ENCODE measurements at places on chromosomes 5 and 9.

DNA sequence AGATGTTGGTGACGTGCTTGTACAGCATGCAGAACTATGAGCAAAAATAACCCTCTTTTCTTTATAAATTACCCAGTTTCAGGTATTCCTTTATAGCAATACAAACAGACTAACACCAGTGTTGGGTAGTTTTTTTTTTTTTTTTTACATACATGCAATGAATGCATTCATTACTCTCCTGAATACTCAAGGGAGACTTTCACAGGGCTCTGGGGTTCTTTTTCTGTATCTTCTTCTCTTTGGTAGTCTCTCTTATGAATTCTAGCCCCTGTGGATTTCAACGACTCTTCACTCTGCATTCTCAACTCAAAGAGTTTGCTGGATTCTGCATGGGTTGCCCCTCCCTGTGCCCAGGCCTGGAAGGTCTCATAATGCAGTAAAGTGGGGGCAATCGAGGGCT lies 27.8 kb downstream of the PTTG1 start:
- DNase-seq = no peak

DNA sequence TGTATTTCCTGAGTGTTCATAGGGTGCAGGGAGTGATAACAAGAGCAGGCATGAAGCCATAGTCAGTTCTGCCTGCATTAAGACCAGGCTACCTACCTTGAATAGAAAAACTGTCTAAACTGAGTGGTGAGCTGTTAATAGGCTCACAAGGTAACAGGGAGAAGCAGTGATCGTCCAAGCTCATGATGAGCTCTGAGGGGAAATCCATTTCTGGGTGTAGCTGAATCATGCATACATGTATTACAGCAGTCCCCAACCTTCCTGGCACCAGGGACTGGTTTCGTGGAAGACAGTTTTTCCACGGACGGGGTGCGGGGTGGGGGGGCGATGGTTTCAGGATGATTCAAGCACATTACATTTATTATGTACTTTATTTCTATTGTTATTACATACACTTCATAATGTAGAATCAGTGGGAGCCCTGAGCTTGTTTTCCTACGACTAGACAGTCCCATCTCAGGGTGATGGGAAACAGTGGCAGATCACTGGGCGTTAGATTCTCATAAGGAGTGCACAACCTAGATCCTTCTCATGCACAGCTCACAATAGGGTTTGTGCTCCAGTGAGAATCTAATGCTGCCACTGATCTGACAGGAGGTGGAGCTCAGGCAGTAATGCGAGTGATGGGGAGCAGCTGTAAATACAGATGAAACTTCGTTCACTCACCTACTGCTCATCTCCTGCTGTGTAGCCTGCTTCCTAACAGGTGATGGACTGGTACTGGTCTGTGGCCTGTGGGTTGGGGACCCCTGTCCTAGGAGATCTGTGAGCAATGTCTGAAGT lies 100.0 kb upstream of the IL6ST start:
- DNase-seq = no peak

- no peak for DNase-seq
Measured at GRCh38 chr5:95520206-95520605, 34.6 kb downstream of the SKIC3 start.

DNA sequence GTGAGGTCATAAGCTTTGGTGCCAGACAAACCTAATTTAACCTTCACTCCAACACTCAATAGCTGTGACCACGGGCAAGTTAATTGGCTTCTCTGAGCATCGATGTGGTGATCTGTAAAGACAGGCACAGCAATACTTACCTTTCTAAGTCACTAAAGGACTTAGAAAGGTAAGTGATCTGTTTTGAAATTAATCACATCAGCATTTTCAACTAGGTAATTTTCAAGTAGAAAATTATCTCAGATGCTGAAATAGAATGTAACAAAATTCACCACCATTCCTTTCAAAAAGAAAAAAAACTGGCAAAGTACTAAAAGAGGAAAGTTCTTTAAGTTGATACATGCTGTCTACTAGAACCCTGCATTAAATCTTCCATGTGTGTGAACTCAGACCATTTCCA lies 354.5 kb downstream of the ICE1 start:
- no peak for DNase-seq

DNA sequence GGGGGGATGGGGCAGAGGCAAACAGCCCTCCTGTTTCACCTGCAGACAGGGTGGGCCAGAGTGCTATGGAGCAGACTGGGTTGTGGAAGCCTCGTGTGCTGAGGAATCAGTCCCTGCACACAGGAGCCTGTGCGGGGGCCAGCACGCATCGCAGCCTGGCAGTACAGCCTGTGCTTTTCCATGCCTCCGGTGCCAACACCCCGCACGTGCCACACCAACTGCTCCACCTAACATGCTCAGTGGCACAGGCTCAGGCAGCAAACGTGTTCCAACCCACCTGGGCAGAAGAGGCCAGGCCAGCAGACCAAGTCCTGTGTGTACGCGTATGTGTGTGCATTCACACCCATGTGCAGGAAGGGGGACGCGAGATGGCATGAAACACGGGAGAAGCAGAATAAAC lies 37.4 kb upstream of the FBXW11 start:
- no peak for DNase-seq

GRCh38 chr5:156588306-156588705 lies 261.3 kb downstream of the SGCD start:
- no peak for DNase-seq

GRCh38 chr5:54639621-54640020 lies 122.1 kb downstream of the SNX18 start:
- DNase-seq = no peak

DNA sequence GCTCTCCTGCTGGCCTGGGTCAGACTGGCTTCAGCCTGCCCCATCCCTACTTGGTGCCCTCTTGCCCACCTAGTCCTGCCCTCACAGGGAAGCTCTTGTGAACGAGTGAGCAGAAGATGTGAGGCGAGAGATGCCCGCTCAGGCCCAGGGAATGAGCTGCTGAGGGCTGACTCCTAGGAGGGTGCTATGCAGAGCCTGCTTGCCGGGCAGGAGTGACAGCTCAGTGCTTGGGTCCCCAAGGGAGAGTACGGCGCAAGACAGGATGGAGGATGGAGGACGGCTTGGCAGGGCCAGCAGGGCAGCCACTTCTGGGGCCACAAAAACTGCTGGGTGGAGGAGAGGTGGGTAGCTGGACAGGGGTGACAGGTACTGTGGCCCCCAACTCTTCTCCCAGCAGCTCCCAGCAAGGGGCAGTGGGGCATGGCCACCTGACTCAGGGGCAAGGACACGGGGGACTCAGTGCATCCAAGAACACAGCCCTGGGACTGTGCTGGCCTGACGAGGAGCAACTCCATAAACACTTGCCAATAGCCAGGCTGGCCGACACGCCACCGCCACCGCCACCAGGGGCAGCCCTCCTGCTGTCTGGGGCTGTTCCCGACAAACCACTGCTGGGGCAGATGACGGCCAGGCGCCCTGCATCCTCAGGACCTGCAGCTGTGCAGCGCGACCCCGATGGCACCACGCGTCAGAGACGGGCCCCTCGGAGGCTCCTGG lies 55.6 kb upstream of the UBAC1 start:
- DNase-seq = no peak

- DNase-seq = no peak
Measured at GRCh38 chr5:95649274-95649673, 2.7 kb downstream of the RFESD start.

DNA sequence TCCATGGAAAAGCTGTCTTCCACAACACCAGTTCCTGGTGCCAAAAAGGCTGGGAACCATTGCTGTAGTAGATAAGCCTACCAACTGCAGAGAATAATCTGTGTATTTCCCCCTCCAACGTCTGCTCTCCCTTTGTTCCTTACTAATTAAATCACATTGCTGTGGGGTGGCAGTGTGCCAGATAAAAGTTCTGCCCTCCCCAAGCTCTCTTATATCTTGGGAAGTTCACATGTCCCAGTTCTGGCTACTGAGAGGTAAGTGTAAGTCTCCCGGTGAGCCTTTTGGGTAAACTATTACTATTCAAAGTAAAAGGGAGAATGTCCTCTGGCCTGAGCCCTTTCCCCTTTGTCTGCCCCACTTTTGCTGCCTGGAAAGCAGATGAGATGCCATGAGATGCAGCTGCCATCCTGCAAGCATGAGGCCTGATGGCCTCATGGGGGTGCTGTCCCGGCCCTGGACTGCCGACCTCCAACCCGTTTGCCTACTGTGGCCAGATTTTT lies 14.7 kb downstream of the ENC1 start:
- DNase-seq = no peak

GRCh38 chr9:124749781-124750180 lies 21.3 kb downstream of the NR6A1 start:
- no peak for DNase-seq

- DNase-seq = no peak
Measured at GRCh38 chr5:111486055-111486454, 26.3 kb downstream of the STARD4 start.

DNA sequence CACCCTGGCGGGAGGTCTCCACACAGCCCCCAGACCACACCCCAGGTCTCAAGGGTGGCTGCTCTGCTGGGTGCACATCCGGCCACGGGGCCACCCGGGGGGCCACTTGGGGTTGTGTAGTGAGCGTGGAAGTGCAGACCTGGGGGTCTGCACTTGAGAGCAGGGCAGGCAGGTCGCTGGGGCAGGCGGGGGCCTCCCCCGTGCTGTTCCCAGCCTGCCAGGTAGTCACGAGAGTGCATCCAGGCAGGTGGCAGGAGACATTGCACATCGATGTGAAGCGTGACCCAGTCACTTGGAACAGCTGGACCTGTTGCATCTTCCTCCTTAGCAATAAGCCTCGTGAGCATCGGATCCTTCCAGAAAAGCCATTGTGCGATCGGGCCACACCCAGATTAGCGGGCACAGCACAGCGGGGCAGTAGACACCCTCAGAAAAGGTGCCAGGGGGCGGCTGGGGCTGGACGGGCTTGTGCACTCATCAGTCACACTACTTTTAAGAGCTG lies 4.8 kb upstream of the ENTPD8 start:
- DNase-seq = no peak

DNA sequence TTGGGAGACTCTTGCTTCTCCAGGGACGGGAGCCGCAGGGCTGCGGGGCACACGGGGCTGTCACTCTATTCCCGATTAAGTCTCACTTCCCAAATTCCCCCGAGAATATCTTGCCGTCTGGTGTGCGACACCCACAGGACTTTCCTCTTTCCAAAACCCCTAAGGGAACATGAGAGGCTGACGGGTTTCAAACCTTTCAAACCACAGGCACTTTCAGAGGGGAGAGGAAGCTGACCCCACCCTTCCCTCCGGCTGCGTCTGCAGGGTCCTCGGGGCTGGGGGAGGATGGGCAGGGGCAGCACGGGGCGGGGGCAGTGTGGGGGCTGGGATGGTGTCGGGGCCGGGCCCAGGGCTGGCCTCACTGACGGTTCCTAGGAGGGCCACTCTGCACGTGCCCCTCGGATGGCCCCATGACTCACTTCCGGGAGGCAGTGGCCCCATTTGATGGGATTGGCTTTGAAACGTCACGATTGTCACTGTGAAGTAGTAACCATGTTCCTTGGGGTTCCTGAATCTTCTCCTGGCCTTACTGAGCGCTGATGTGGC lies 38.2 kb downstream of the SLC9A3 start:
- no peak for DNase-seq

DNA sequence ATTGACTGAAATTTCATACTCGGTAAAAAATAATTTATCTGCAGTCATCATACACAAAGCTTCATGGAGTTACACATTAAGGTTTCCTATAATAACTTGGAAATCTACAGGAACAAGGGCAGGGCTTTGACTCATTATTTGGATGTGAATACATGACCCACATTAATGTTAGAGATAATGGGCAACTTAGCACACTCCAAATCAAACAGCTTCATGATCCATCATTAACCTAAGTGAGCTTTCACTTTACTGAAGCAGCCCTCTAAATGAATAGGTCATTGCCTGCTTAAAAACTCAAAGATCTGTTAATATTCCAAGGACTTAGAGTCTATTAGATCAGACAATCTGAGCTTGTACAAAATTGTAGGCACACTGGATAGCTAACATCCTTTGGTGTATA lies 9.0 kb downstream of the CDH12 start:
- no peak for DNase-seq

GRCh38 chr5:109762821-109763220 lies 73.1 kb downstream of the MAN2A1 start:
- DNase-seq = no peak

GRCh38 chr9:120726484-120726883 lies 12.2 kb upstream of the MEGF9 start:
- no peak for DNase-seq

DNA sequence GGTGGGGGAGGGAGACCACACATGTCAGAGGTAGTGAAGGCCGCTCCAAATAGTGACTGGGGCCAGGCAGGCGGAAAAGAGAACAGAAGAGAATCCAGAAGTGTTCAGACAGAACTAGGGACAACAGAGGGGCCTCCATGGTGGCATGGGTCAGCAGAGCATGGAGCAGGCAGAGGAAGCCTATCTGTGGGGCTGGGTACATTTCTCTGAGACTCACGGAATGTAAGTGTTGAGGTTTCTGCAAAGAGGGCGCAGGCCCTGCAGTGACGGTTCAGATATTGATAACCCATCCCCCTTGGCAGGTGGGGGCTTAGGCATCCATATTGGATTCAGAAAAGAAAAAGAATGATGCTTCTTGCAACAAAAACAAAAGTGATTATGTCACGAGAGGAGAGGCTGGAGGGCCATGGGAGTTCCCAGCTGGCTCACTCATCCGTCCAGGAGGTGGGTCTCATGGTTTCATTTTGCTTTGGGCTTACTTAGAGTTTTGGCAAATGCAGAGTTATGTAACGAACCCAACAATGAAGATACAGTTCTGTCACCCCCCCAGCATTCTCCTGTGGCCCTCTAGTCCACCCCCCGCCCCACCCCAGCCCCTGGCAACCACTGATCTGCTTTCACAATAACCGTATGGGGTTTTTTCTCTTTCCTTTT lies 5.4 kb upstream of the RMND5B start:
- no peak for DNase-seq

DNA sequence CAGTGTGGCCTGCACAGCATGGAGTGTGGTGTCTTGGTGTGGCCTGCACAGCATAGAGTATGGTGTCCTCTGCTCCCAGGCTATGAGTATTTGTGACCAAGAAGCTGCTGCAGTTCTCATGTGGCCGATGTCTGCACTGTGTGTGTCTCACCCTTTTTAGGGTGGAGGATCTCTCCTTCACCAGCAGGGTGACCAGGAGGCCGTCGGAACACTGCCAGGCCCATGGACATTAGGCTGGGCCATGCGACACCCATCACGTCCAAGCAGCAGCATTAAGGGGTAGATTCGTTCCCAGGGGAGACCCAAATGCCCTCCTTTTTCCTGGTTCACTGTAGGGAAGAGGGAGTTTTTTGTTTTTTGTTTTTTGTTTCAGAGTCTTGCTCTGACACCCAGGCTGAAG lies 115.3 kb upstream of the SPIN1 start:
- no peak for DNase-seq
